Right renal pelvis (tissue), 4 donors: ENCODE measurements at places on chromosomes 6 and 20. TPM values are rescaled to one million over a fixed set of nuclear protein-coding genes. Genes with fewer than 3 reads are reported as not detected.

- DNase-seq: no peak
Measured at GRCh38 chr20:51412951-51413481, 129.5 kb downstream of the NFATC2 start.

Gene TP53TG5
- polyA plus RNA-seq: 0.94 TPM

Gene MYLK4
- polyA plus RNA-seq: 1.5 TPM

DNA sequence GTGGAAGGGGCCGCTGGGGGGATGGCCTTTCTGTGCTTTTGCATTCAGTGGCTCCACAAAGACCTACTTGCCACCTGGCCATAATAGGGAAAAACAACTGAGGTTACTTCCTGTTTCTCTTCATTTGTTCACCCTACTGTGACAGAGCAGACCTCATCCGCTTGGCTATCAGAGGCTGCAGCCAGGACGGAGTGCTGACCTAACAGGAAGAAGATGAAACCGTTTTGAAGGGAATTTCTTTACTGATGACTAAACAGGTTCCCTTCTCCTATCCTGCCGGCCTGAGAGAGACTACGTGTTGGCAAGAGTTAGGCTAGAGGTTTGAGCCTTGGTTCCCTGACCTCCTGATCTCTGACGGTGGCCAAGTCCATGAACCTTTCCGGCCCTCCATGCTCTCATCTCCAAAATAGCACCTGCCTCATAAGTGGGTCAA is 21.3 kb downstream of the PRR18 start:
- no peak for DNase-seq

GRCh38 chr6:42783177-42783875 is 1.5 kb downstream of the BICRAL start:
- peak; percentile 85 for DNase-seq

Gene PCMTD2
- polyA plus RNA-seq: 182 TPM

- DNase-seq: no peak
Measured at GRCh38 chr20:62066339-62066982, 780 bp upstream of the TAF4 start.

DNA sequence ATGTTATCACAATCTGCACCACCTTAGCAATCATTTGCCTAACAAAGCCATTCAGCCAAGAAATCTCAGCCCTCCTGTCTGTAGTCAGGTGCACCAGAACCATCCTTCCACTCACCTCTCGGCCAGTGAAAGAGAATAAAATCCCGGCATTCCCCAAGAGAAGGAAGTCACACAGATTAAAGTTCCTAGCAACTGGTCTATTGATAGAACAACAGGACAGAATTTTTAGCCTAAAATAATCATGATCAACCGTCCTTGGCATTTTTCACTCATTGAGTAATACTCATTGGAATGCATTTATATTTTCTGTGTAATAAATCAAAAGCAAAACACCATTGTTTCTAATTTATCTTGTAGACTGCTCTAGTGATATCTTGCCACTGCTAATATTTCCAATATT is 85.7 kb upstream of the CDH4 start:
- DNase-seq: no peak

Gene UST
- polyA plus RNA-seq: 12.6 TPM

Gene KCNK5
- 10.6 TPM for polyA plus RNA-seq

DNA sequence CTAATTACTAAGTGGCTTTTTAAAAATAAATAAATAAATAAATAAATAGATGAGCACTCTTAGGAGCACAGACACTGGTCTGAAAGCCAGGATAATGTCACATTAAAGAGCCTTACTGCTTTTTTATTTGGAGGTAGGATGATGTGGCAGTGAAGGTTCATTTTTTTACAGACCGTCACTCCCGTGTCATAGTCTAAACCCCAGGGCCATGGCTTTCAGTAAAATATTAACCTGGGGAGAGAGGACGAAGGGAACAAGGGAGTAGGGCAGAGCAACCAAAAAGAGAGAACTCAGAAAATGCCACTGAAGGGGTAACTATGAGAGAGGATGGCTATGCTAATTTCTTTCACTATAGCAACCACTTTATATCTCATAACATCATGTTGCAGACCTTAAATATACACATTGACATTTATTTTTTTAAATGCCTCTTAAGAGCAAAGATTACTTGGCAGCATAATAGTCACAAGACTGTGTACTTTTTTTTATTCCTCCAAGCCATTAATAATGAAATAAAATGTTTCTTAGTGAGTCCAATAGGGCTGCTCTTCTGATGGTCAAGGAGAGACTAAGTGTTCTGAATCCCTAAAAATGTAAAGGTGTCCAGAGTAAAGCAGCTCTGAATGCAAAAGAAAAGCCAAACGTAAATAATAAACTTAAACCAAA is 100.9 kb upstream of the SIM1 start:
- no peak for DNase-seq

DNA sequence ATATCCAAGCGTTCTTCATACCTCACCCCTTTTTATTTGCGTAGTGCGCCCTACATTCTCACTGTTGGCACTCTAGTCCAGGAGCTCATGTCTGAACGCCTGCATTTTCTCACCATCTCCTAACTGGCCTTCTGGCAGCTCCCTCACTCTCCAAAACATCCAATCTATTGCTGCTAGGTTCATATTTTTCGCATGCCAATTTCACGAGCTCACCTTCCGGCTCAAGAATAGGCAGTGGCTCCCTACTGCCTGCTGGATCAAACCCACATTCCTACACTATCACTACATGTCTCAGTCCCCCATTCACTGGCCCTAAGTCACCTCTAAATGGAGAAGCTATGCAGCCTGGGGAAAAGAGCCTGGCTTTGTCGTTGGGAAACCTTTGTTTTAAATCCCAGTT is 115.0 kb downstream of the IPCEF1 start:
- no peak for DNase-seq

- no peak for DNase-seq
Measured at GRCh38 chr6:680666-681340, 12.1 kb downstream of the EXOC2 start.

DNA sequence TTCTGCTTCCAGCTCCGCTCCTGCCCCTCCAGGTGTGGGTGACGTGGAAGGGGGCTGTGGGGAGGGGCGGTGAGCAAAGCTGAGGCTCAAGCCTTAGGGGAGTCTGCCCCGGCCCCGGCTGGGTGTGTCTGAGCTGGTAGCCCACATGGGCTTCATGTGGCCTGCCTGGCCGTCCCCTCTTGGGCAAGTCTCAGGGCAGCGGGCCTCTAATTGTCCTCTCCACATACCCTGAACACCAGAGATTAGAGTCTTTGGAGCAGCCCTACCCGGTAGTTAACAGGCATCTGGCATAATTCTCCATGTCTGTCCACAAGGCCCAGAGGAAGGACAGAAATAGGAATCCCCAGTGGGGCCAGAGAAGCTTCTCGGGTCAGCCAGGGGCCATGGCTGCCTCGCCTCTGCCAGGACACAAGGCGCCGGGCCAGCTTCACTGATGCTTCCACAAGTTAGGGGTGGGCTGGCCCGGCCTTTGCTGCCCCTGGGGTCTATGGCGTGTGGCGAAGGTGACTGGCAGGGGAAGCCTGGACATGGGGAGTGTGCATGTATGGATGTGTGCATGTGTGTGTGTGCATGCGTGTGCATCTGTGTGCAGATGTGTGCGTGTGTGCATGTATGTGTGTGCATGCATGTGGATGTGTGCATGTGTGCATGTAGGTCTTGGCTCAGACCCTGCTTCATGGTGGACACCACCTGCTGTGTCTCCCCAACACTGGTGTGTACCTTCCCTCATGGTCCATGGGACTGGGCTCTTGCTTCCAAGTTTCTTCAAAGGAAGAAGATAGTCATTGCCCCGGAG is 24.0 kb downstream of the FRMD1 start:
- DNase-seq: no peak
